HL-60 (cell line): ENCODE measurements at places on chromosomes 7 and 10.

GRCh38 chr10:78116361-78116760, 82.7 kb downstream of the RPS24 start:
- DNase-seq, result no peak

DNA sequence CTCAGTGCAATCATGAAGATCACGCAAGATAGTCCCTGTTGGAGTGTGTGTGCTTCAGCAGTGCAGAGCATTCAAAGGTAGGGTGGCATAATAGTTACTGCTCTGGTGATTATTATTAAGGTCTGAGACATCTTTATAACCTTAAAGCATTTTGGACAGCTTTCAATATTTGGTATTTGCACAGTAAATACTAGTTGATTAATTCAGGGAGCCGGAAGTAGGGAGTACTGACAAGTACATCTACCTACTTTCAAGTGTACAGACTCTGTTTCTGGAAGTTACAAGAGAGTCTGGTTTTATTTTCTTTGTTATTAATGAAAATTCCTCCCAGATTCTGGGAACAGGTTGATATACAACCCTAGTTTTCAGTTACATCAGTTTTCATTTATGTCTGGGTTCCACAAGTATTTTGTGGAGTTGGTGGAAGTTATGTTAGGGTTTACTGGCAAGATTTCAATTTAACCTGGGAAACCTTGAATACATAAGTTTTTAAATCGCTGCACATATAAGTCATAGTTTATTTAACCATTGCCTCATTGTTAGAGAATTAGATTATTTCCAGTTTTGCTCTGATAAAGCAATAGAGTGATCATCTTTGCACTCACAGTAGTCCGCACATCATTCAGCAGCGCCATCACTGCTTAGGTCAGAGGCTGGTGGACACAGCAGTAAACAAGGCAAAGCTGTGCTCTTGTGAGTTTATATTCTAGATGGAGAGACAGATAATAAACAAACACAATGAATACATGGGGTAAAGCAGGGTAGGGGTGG, 366.6 kb downstream of the REEP3 start:
- no peak for DNase-seq

GRCh38 chr7:50475340-50475739, 25.2 kb upstream of the FIGNL1 start:
- DNase-seq, result no peak

- no peak for DNase-seq
Measured at GRCh38 chr7:138979226-138979979, 1.8 kb downstream of the KIAA1549 start.

GRCh38 chr10:20616918-20617810, 279.9 kb downstream of the NEBL start:
- DNase-seq, result peak; percentile 45

DNA sequence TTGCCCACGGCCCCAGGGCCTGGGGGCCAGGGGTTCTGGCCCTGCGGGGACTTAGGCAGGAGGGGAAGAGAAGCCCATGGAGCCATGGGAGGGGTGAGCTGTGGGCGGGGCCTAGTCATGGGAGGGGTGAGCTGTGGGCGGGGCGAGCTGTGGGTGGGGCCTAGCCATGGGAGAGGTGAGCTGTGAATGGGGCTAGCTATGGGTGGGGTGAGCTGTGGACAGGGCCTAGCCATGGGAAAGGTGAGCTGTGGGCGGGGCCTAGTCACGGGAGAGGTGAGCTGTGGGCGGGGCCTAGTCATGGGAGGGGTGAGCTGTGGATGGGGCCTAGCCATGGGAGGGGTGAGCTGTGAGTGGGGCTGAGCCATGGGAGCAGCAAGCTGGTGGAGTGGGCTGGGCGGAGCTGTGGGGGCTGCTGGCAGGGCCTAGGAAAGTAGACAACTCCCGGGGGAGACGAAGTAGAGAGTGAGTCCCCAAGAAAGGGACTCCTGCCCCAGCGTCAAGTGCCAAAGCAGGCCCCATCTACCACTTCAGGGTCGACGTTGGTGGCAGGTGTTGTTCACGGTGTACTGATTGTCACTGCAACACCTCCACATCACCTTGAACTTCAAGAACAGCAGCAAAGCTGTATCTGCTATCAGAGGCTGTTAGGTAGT, 19.2 kb upstream of the TTYH3 start:
- no peak for DNase-seq
